ENCODE measurements at places on chromosomes 12 and 14.

DNA sequence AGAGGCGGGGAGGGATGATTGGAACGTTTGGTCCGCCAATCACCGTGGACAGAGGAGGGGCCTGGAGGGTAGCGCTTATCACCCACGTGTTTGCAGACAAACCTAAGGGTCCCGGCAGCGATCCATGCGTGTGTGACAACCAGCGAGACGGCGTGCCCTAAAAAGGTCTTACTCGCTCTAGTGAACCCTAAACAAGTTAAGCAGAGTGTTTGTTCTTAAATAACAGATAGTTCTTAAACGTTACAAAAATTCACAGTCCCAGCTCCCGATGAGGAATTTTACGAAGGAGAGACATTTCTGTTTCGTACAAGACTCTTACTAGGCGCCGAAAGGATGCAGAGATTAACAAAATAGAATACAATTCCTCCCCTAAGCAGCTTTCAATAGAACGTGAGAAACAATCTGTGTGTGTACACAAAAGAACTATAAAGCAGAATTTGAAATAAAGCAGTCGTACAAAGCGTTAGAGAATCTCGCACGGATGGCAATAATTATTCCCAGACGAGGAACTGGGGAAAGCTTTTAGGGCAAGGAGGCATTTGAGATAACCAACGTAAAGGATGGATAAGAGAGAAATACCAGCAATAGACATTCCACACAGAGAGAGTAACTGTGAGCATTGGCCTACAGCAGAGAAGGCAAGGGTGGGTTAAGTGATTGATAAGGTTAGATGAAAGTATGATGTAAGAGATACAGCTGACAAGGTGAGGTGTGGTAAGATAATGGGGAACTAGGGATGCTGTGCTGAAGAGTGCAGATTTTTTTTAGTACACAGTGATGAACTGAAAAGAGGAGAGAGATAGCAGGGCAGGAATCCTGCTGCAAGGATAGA is 831 bp upstream of the RPS6KA5 start:
- DNase-seq: no peak

GRCh38 chr12:19198272-19198671 is 68.7 kb downstream of the PLEKHA5 start:
- DNase-seq: no peak

DNA sequence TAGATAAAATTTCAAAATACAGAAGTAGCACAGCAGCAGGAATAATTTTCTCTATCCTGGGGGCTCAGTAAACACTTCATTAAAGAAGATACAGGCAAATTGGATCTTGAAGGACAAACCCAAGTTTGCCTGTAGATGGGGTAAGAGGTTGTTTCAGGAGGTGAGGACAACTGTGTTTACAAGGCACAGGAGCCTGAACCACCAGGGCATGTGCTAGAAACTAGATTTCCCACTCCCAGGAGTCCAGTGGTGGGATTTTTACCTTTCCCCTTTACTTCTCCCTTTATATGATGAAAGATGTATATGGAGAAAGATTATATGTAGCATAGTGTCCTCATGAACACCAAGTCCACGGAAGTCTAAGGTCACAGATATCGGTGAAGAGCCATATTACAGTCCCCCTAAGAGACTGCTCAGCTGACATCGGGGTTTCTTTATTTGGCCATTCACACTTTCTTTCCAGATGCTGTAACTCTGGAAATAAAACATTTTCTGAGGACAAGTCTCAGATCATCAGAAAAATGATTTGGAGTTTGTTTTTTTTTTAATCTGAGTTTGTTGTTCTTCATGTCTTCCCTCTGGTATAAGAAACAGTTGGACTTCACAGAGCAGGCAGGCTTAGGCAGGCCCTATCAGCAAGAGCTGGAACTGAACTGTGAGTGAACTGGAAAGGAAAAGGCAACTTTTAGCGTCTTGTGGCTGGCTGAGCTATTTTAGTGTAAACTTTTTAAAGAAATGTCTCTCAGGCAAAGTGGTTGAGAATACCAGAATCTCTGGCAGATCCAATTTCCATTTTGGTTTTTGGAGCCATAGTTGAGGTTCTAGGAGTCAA is 8.0 kb upstream of the EVL start:
- no peak for DNase-seq

DNA sequence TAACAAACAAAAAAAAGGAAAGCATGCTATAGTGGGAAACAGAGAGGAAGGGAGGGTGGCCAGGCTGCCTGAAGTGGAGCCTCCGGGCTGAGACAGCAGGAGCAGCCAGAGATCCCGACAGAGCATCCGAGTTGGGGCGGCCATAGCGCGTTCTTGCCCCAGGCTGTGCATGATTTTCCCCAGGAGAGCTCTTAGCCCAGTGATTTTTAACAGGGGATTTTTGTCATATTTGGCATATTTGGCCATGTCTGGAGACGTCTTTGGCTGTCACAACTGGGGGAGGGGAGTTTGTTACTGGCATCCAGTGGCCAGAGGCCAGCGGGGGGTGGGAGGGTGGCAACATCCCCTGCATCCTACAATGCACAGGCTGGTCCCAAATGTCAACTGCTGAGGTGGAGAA is 23.6 kb downstream of the BDKRB1 start:
- DNase-seq: no peak

GRCh38 chr12:1873531-1874510 is 44.6 kb downstream of the CACNA2D4 start:
- no peak for DNase-seq

GRCh38 chr14:50087341-50088116 is 28.8 kb downstream of the VCPKMT start:
- DNase-seq: no peak

- DNase-seq: no peak
Observed at GRCh38 chr12:68978678-68979077, 45.7 kb upstream of the CPM start.

DNA sequence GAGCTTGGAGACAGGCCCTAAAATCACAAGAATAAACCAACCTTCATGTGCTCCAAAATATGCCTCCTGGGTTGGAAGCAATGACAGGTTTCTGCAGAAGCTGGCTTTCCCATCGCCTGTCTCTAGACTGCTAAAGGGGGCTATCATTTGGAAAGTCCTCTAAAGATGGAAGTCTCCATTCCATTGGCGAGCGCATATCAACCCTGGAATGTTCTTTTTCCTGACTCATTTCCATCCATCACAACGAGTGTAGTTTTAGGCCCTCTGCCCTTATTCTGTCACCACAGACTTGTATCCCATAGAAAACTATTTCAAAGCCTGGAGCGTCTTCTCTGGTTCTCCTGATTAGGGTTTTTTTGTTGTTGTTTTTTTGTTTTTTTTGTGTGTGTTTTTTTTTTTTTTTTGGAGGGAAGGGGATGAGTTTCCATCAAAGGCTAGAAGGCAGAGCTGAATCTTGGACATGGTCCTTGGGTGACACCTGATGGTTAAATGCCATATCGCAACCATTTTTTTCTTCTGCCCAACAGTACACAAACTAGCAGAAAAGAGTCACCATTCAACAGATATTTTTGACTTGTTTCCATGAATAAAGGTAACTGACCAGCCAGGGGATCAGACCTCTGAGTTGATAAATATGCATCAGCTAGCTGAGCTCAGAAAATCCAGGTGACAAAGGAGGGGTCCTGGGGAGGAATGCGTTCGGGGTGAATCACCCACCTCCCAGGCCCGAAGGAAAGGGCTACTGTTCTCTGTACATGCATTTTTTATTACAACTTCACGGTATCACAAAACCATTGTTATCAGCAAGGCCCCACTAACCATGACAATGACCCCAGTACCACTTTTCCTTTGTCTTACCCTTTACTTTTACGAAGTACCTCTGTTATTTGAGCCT is 40.5 kb downstream of the KCNA5 start:
- DNase-seq: no peak

DNA sequence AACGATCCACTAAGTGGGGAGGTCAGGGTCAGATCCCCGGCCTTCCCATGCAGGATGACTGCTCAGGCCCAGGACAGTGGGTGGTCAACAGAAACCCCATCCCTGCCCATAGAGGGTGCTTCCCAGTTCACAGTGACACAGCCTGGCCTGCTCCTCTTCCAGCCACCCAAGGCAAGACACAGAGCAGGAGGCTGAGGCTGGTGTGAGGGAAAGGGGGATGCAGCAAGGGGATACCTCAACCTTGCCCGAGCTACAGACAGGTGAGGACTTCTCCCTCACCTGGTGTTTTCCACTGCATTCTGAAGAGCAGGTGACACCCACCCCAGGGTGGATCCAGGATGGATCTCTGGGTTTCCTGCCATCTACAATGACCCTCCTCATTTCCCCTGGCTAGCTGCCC is 106.7 kb downstream of the KIF26A start:
- no peak for DNase-seq

DNA sequence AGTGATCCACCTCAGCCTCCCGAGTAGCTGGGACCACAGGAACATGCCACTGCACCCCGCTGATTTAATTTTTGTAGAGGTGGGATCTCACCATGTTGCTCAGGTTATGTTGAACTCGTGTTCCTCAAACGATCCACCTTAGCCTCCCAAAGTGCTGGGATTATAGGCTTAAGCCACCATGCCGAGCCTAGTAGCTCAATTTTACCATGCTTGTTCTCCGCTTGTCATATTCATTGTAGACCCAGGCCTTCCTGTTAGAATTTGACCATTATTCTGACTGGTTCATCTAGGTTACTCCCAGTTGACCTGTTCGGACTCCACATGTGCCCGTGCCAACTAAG is 24.7 kb downstream of the TMBIM6 start:
- DNase-seq: no peak

DNA sequence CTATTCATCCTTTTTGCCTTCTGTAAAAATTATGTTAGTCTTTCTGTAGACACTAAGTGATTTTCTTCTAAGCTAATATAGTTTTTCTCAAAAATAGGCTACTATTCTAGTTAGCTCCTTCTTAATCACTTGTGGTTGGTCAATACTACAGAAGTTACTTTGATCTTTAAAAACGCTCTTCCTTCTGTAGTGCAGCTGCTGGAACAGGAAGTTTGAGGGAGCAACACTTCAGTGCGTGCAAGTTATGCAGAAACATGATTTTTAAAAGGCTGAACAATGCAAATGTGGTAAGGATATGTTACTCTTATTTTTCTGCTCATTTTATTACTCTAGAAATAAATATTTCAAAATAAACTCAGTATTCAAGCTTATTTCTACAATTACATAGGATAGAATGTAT is 11.1 kb upstream of the RERGL start:
- no peak for DNase-seq

DNA sequence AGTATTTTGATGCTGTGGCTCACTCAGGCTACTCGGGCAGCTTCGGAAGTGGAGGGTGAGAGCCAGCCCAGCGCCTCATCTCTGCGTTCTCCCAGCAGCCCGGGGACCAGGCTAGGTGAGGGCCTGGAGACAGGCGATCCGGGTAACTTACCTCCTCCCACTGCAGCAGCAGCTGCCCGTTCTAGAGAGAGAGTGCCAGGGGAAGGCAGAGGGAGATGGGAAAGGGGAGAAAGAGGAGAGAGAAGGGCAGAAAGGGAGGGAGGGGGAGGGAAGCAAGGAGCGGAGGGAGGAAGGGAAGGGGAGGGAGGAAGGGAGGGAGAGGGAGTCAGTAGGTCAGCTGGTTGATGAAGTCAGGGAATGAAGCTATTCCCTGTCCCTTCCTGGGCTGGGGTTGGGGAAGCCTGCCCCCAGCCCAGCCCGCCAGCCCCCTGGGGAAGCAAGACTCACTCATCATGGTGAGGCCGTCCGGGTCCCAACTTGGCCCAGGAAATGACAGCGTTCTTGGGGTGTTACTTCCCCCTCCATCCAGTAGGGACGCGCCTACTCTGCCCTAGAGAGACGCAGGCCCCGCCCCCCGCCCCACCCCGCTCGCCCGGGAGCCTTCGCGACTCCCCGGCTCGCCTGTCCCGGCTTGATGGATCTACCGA is at the start of gene IFI27L2:
TSS of gene IFI27L2 (minus strand) at position 494 of the 647 bp plus-strand sequence. CDS start at position 454, 40 bp downstream.
- DNase-seq: peak; percentile 42

GRCh38 chr14:26841326-26841725 is 243.5 kb upstream of the NOVA1 start:
- no peak for DNase-seq
